Fibroblast of upper back skin (primary cell): ENCODE measurements at places on chromosomes 4 and X.

- DNase-seq, result no peak
Measured at GRCh38 chrX:50680990-50681389, 133.0 kb downstream of the SHROOM4 start.

DNA sequence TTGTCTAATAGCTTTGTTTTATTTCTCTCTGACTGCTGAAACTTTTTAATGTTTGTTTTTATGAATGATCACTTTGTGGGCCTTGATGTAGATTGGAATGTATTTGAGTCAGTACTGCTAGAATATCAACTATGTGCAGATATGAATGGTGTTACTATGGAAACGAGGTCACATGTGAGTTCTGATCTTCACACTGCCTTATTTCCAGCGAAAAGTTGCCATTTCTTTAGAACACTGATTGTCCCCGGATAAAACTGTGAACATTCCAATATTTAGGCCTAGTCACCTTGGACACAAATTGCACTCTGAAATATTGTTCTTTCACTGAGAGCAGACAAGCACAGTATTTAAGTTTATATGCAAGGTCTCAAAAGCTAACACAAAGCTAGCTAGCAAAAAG, 27.2 kb upstream of the MAGED1 start:
- DNase-seq, result peak; percentile 22

DNA sequence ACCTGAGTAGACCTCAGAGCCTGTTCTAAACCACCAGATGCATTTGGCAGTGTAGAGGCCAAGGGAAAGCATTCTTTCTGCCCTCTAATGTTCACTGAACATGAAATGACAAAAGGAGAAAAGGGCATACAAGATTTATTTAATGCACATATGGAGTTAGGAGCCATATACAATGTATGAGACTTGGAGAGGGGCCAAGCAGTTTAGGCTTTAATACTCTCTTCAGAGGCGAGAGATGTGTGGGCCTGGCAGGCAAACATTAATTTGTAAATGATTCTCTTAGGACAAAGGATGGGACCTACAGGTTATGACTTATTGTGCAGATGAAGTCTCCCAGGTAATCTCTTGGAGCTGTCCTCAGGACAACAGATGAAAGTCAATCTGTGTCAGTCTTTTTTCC, 631.9 kb downstream of the ADGRL3 start:
- no peak for DNase-seq

DNA sequence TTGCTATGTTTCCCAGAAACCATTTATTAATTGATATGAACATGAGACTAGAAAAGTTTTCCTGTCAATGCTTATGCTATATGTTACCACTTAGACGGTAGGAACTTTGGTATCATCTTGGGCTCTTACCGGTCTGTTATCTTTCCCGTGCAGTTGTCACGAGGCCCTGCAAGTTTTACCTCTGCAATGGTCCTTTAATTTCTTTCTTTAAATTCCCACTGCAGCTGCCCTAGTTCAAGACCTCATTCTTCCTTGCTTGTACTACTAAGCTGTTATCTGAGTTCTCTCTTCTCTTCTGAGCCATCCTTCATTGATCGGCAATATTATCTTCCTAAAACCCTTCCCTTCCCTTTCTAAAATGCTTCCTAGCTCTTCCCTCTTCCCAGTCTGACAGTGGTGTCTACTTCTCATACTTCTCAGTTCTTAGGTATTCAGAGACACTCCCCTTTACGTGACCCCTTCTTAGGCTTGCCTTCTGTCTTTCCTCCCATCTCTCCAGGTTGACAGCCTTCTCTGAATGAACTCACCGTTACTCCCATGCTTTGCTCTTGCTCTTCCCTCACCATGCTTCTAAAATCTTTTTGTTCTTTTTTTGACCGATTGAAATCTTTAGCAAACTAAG, 27.5 kb downstream of the MAGEA1 start:
- no peak for DNase-seq

DNA sequence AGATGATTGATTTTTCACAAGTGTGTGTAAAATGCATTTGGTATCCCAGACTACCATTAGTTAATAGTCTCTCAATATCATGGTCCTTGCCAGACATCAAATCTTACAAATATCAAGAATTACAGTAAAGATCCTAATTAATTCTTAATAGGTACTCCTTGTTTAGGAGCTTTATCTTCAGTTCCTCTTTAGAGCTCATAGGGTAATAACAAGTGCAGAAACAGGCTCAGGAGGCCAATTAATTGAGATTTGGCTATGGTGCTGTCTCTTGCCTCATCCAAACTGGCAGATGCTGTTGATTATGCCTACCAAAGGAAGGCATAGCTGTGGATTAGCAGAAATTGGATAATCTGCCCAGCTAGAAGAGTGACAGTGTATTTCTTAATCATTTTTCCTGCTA, 6.9 kb downstream of the MTMR1 start:
- no peak for DNase-seq

GRCh38 chr4:41640906-41641305, 102.9 kb downstream of the LIMCH1 start:
- no peak for DNase-seq

DNA sequence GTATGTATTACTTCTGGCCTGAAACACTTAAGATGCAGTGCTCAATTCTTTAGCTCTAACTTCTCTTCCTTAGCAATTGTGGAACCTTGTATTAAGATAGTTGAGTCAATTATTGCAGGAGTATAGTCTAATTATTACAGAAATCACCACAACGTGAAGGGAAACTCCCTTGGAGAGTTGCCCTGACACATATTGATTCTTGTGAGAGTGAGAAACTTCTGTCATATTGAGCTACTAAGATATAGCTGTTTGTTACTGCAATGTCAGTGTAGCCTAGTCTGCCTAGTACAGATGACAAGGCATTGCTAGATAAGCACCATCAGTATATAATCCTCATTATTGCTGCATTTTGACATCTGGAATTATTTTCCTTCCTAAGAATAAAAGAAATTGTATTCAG, 82.7 kb upstream of the TEX13C start:
- no peak for DNase-seq

DNA sequence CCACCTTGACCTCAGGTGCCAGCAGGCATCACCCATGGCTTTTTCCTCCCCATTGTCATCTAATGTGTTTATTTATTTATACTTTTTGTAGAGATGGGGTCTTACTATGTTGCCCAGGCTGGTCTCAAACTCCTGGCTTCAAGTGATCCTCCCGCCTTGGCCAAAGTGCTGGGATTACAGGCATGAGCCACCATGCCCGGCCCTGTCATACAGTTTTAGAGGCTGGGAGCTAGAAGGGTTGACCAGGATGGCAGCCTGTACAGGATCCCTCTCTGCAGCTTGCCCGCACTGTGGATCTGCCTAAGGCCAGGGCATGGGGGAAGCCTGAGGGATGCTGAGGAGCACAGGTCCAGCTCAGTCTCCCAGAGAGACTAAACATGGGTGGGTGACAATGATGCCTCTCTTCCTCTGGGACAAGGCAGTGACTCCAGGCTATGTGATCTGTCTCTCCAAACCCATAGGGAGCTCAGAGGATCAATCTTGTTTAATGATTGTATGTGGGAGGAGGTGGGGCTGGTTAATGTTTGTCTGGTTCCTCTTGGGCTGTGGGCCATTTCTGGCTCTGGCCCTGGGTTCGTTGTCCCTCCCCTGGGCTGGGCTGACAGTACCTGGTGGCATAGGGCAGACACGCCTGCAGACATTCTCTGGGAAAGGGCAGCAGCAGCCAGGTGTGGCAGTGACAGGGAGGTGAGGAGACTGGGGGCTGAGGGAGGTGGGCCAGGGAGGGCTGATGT, 8.3 kb upstream of the GJB1 start:
- DNase-seq, result no peak

- DNase-seq, result no peak
Measured at GRCh38 chr4:98318521-98318920, 57.3 kb downstream of the RAP1GDS1 start.

- peak; percentile 35 for DNase-seq
Measured at GRCh38 chr4:33709247-33709646, 2535.1 kb downstream of the ARAP2 start.

DNA sequence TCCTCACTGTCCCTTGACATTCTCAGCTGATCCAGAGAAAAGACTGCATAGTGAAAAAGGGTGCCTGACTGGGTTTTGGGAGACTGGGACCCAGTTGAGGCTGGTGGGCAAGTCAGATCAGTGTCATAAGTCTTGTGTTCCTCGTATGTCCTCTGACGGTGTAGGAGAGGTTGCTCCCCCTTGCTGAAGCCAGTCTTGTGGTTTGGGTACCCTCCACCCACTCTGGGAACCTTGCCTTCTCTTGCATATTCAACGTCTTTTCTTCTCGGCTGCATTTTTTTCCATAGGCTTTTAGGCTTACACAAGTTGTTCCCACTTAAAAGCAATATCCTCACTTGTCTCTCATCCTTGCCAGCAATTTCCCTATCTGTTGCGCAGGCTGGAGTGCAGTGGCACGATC, 211.9 kb downstream of the PTTG2 start:
- DNase-seq, result no peak

- peak; percentile 77 for DNase-seq
Measured at GRCh38 chr4:38162240-38162784, 202.1 kb downstream of the PTTG2 start.

- DNase-seq, result peak; percentile 33
Measured at GRCh38 chrX:123504047-123504446, 228.8 kb downstream of the THOC2 start.

- DNase-seq, result peak; percentile 69
Measured at GRCh38 chrX:140762061-140762460, 52.5 kb downstream of the LINC00632 start.

DNA sequence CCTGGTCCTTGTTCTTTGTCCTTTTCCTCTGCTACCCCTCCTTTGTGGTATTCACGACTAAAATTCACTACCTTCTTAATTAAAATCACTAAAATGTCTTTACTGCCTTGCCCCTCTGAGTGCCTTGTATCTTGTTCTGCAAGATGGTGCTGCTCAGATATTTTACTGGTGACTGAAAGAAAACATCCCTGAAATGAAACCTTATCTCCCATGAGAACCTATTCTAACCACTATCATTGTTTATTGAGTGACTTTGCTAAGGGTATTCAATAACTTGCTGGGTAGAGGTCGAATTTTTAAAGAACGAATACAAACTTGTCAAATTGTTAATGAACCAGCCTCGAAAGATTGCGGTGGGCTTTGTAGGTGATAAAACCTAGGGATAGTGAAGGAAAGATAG, 52.8 kb downstream of the SPRY1 start:
- DNase-seq, result no peak
